ENCODE measurements at places on chromosomes 1 and 21.

DNA sequence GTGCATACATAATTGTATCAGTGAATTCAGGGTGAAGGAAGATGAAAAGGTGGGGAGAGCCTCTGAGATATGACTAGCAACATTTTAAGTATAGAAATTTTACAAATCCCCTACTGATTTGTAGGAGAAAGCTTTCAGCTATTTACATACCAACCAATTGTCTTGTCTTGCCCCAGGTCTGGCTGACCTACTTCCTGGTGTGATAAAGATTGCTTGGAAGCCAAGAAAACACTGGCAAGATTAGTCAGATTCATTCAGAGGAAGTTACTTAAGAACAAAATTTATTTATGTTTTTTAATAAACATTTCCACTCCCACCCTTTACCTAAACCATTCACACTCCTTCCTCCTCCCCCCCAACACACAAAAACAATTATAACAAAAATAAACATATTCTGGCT, 17.5 kb downstream of the PTGS2 start:
- no peak for DNase-seq

DNA sequence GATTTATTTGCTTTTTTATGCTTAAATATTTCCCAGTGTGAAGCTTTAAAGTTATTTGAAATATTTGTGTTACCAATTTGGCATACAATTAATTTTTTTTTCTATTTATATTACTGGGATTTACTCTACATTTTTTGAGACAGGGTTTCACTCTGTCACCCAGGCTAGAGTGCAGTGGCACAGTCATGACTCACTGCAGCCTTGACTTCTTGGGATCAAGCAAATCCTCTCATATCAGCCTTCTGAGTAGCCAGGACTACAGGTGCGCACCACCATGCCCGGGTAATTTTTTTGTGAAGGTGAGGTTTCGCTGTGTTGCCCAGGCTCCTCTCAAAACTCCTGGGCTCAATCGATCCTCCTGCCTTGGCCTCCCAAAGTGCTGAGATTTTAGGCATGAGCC, 39.5 kb downstream of the BACH1 start:
- DNase-seq, result no peak

- DNase-seq, result no peak
Observed at GRCh38 chr21:21383126-21383525, 384.9 kb downstream of the NCAM2 start.

DNA sequence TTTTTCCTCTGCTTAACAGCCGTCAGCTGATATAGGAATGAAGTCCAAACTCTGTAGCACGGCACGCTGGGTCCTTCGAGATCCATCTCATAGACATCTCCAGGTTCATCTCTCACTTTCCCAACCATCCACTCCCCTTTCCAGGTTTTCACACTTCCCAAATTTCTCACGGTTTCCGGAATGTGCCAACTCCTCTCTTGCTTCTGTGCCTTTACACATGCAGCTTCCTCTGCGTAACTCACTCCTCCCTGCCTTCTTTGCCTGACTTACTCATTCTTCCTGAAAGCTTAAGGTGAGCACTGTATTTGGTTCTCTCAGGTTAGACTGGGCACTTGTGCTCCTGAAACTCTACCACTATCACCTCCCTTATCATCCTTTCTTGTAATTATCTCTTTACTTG, 168.4 kb downstream of the PCNX2 start:
- no peak for DNase-seq

DNA sequence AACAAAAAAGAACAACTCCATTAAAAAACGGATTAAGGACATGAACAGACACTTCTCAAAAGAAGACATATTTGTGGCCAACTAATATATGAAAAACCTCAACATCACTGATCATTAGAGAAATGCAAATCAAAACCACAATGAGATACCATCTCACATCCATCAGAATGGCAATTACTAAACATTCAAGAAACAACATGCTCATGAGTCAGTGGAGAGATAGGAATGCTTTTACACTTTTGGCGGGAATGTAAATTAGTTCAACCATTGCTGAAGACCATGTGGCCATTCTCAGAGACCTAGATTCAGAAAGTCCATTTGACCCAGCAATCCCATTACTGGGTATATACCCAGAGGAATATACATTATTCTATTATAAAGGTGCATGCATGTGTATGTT, 1442.6 kb upstream of the B3GALT2 start:
- no peak for DNase-seq

- DNase-seq, result no peak
Observed at GRCh38 chr1:46393510-46393909, 607 bp upstream of the FAAH start.

- DNase-seq, result no peak
Observed at GRCh38 chr1:20634065-20634593, 871 bp downstream of the PINK1 start.

DNA sequence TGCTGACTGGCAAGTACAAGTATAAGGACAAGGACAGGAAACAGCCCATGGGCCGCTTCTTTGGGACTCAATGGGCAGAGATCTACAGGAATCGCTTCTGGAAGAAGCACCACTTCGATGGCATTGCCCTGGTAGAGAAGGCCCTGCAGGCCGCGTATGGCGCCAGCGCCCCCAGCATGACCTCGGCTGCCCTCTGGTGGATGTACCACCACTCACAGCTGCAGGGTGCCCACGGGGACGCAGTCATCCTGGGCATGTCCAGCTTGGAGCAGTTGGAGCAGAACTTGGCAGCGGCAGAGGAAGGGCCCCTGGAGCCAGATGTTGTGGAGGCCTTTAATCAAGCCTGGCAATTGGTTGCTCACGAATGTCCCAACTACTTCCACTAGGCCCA, 32.0 kb downstream of the SLC16A1 start:
- no peak for DNase-seq

Data from hematopoietic multipotent progenitor cell treated with erythropoietin and hydrocortisone succinate and interleukin-3 and kit ligand, for 17 days (in vitro differentiated cells).